ENCODE measurements at places on chromosomes 6 and 20.

DNA sequence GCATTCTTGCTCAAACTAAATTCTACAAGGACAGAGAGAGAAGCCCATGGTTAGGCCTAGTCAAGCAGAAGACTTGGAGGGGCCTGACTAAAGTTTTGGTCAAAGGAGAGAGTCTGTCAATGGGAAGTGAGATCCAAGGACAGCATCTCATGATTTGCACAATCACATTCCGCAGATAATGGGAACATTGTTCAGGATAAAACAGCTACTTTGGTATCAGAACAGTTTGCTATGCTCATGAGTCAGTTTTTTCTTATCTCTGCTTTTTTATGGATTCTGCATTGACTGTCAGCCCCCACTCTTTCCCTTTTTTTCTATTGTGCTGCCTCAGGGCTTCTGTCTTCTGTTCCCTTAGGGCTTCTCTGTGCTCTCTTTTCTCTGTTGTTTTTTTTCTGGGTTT is 28.6 kb downstream of the AKAP7 start:
- DNase-seq, result no peak

GRCh38 chr6:25424303-25424702 is 145.1 kb downstream of the CARMIL1 start:
- no peak for DNase-seq

GRCh38 chr6:142306736-142307135 is 4.9 kb downstream of the ADGRG6 start:
- no peak for DNase-seq

DNA sequence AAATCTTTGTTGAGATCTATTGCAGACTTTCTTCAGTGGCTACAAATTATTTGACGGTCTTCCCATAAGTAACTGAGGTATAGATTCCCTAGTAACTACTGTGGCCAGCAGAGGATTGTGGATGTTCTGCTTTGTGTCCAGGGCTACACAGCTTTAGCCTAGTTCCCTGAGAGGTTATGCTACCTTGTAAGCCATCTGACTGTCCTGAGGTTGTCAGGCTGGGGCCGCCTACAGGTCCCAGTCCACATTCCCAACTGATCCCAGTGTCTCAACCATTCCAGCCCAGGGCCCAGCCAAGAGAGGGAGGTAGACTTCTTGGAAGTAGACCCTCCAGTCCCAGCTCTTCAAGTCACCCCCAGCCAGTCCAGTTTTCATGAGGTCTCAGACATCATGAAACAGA is 57.7 kb downstream of the BANF2 start:
- no peak for DNase-seq

Data from HTR-8/SVneo (cell line).